ENCODE measurements at places on chromosomes 16 and 17.

- no peak for DNase-seq
Measured at GRCh38 chr16:56993204-56993603, 3.8 kb downstream of the NLRC5 start.

GRCh38 chr16:29663807-29664090, 702 bp downstream of the SPN start:
- no peak for DNase-seq

GRCh38 chr16:76579277-76579922, 302.2 kb downstream of the CNTNAP4 start:
- no peak for DNase-seq

DNA sequence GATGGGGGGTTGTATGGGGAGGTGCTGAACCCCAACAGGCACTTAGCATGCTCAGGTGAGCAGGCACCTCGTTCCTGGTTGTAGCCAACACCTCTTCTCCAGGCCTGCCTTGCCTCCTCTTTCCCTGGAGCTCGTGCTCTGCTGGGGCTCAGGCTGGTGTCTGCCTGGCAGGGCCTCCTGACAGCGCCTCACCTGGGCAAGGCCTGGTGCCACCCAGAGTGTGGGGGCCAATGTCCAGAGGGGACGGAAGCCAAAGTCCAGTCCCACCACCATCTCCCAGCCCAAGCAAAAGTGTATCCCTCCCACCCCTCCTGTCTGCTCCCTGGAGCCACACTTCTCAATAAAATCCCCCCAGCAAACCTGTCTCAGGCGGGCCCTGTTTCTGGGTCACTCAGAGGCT, 304.2 kb upstream of the TNRC6C start:
- DNase-seq, result no peak

- no peak for DNase-seq
Measured at GRCh38 chr17:81409190-81409935, 14.1 kb downstream of the BAHCC1 start.

GRCh38 chr17:82876602-82877379, 37.0 kb upstream of the ZNF750 start:
- DNase-seq, result no peak

GRCh38 chr16:47777220-47777619, 316.1 kb downstream of the PHKB start:
- no peak for DNase-seq

DNA sequence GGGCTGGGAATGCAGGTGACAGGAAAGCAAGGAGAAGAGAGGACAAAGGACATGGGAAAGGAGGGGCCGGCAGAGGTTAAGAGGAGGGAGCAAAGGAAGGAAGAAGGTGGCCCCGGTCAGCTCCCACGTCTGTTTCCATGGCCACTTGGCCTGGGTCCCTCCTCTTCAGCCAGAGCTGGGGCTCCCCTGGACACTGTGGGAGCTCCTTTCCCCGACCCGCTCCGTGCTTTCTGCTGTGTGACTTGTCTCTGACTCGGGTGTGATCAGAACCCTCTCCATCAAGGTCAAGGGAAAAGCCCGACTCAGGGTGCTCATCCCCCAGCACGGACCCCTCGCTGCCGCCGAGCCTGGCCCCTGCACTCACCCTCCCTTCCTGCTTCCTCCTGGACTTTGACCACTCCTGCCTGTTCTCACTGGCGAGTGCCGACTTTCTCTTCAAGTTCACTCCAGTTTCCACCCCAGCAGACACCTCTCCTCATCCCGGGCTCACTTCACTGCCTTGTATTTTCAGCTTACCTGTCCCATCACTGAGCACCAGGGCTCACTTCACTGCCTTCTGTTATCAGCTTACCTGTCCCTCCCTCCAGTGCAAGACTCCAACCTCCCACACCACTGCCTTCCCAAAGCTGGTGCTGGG, 61.2 kb downstream of the MEAK7 start:
- DNase-seq, result no peak

DNA sequence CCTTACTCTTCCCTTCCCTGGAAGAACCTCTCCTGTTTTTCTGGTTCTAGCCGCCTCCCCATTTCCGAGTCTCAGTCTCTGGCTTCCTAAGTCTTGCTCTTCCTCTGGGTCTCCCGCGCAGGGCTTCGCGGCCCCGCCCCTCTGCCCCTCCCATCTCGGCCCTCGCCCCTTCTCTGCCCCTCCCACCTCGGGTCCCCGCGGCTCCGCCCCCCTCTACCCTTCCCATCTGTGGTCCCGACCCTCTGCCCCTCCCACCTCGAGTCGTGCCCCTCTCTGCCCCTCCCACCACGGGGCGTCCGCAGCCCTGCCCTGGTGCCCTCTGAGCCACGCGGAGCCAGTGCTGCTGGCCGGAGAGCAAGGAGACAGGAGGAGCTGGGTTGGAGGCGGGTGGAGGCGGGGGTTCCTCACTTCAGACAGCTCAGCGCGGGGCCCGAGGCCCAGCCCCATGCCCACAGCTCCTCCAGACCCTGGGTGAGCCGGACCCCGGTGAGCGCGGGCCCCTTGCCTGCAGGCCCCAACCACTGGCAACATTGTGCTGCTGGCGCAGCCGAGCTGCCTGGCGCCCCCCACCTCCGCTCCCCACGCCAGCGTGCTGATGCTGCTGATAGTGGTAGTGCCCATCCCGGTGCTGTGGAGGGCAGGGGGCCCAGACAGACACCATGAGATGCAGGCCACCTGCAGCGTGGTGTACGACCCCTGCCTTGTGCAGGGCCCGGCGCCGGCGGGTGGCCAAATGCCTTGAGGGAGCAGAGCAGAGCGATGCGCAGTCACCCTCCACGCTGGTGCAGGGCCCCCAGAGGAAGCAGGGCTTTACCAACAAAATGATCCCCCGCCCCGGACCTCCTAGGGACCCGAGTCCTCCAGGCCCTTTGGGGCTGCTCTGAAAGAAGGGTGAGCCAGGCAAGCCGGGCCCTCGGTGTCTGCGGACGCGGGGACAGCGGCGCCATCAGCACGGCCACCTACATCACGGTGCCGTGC, 2115.3 kb downstream of the TP53TG3F start:
- DNase-seq, result no peak

All from D721Med (cell line).